ENCODE measurements at places on chromosomes 1 and 21.
A peak's percentile ranks its signal among the peaks of the same experiment; 100 is the strongest.

GRCh38 chr1:223363856-223364684 lies at the start of gene SUSD4:
SUSD4 (minus strand) TSS chr1:223364176; CDS start chr1:223363425, 751 bp downstream.
- DNase-seq: peak; percentile 30

DNA sequence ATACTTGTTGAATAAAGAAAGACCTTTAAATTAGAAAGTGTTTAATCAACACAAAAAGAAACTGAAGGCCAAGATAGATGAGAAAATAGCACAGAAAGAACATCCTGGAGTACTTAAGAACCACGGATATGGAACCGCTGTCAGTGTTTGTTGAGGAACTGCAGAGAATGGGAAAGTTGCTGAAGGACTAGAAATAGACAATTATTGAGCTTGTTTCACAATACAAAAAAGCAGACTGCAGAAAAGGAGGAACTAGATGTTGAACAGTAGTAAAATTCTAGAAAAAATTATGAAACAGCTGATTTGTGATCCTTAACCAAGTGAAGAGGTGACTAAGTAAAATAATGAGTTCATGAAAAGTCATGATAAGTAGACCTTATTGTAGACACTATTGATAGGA lies 29.7 kb downstream of the MYSM1 start:
- no peak for DNase-seq

- DNase-seq: peak; percentile 20
These were observed 46.5 kb upstream of the COA6 start for GRCh38 chr1:234326497-234327366.

GRCh38 chr1:33399375-33399774 lies 31.5 kb downstream of the PHC2 start:
- DNase-seq: no peak

DNA sequence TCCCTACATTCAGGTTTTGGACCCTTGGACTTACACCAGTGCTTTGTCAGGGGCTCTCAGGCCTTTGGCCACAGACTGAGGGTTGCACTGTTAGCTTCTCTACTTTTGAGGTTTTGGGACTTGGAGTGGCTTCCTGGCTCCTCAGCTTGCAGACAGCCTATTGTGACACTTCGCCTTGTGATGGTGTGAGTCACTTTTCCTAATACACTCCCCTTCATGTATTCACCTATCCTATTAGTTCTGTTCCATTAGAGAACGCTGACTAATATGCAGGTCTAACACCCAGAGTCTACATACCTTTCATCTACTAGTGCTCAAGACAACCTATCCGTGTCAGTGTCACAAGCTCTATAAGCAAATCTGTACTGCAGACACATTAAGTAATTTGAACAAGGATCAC lies 605.3 kb downstream of the KCNT2 start:
- no peak for DNase-seq

DNA sequence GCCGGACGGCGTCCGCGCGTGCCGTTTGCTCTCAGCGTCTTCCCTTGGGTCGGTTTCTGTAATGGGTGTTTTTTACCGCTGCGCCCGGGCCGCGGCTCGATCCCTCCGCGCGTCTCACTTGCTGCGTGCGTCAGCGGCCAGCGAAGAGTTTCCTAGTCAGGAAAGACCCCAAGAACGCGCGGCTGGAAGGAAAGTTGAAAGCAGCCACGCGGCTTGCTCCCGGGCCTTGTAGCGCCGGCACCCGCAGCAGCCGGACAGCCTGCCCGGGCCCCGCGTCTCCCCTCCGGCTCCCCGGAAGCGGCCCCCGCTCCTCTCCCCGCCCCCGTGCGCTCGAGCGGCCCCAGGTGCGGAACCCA lies 159.8 kb downstream of the RUNX1 start:
- peak; percentile 34 for DNase-seq

- no peak for DNase-seq
These were observed 93.6 kb downstream of the ENAH start for GRCh38 chr1:225559326-225559725.

DNA sequence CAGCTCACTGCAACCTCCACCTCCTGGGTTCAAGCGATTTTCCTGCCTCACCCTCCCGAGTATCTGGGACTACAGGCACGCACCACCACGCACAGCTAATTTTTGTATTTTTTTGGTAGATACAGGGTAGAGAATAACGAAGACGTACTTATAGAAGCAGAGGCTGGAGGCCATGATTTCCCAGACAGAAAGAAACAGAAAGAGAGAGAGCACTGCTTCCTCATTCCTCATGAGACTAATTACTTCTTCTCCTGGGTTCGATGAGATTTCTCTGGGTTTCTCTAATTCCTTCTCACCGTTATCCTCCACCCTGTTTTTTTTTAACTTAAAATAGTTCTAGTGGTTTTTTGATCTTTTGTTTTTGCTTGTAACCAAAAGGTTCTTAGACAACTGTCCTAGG lies 23.4 kb upstream of the PTP4A2 start:
- no peak for DNase-seq

DNA sequence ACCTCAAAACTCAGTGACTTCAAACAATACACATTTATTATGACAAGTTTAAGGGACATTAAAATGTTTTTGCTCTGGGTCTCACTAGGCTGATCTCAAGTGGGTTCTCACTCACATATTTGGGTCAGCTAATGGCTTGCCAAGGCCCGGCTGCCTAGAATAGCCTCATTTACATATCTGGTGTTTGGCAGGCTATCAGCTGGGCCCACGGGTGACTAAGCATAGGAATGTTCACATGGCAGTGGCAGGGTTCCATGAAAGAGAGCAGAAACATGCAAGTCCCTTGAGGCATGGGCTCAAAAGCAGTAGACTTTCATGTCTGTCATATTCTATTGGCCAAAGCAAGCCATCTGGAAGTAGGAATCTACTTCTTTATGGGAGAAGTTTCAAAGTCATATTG lies 492.6 kb downstream of the KCNT2 start:
- DNase-seq: no peak

DNA sequence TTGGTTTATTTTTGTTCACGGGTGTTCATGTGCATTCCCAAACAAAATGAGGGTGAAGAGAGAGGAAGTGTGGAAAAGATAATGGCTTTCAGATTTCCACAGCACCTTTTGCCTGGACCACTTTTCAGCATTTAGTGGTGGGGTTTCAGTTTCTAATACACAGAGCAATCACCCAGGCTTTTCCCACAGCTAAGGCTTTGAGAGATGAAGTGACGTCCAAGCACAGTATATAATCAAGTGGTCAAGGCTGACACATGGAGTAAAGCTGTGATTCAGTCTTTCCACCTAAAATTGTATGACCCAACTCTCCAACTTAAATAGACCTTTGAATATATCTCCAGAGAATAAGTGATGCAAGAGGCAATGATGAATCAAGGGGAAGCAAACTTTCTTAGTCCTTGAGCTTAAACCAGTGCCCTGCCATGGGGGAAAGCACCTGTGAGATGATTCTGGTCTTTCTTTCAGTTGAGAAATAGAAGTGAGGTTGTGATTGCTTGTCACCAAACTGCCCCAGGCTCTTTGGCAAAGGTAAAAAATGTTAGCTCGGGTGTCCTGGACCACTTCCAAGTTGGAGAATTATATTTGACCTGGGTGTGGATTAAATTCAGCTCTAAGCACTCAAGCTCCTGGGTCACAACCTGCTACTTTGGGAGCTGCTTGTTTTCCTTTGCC lies 2.4 kb upstream of the PIK3R3 start:
- DNase-seq: no peak

- no peak for DNase-seq
These were observed 1.9 kb upstream of the GPR88 start for GRCh38 chr1:100536031-100536430.

DNA sequence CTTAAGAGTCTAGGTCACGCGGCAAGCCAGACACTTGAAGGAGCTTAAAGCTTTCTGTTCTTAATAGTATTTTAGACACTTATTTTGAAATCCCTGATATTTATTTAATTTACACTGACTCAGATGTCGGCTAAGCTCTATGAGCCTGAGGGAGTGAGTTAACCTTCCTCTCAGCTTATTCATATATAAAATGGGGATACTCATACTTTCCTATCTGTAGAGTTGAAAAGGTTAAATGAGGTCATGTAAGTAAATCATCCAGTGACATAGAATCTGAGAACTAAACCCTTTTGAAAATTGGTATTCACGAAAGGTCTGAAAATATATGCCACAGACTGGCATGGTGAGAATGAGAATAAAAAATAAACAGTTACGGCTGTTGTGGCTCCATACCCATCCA lies 1.4 kb upstream of the GPR161 start:
- no peak for DNase-seq
